ENCODE measurements at places on chromosomes 16 and 17.
A peak's percentile ranks its signal among the peaks of the same experiment; 100 is the strongest.

GRCh38 chr17:45127548-45128300 lies 4.6 kb downstream of the PLCD3 start:
- no peak for DNase-seq

GRCh38 chr17:82890339-82890730 lies 50.5 kb upstream of the ZNF750 start:
- no peak for DNase-seq

DNA sequence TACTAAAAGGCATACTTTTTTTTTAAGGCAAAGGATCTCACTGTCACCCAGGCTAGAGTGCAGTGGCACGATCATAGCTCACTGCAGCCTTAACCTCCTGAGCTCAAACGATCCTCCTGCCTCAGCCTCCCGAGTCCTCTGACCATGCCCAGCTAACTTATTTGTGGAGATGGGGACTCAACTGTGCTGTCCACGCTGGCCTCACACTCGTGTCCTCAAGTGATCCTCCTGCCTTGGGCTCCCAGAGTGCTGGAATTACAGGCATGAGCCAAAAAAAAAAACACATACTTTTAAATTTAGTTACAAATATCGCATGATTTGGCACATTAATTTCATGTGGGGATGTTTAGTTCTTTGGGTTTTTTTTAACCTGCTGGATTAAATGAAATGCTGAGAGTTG lies 207.7 kb upstream of the CHMP6 start:
- DNase-seq: no peak

DNA sequence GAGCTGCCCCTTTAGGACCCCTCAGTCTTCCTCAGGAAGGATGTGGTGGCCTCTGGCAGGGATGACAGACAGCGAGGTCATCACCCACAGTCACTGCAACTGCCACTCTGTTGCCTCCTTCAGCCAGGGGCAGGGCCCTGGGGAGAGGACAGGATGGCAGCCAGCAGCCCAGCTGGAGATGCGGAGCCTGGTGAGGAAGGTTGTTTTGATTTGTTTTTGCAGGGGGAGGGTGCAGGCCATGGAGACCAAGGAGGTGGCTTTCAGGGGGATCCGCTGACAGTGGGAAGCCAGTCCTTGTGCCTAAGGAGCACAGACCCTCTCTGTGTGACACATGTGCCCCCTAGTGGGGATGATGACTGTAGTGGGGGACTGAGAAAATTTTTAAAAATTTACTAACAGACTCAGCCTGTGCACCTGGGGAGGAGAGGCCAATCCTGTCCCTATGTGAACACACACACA lies 7.4 kb downstream of the PRCD start:
- DNase-seq: no peak

GRCh38 chr16:878072-878784 lies 77.7 kb upstream of the GNG13 start:
- peak; percentile 26 for DNase-seq

GRCh38 chr17:37847811-37848331 lies 76.3 kb upstream of the TBC1D3K start:
- no peak for DNase-seq

DNA sequence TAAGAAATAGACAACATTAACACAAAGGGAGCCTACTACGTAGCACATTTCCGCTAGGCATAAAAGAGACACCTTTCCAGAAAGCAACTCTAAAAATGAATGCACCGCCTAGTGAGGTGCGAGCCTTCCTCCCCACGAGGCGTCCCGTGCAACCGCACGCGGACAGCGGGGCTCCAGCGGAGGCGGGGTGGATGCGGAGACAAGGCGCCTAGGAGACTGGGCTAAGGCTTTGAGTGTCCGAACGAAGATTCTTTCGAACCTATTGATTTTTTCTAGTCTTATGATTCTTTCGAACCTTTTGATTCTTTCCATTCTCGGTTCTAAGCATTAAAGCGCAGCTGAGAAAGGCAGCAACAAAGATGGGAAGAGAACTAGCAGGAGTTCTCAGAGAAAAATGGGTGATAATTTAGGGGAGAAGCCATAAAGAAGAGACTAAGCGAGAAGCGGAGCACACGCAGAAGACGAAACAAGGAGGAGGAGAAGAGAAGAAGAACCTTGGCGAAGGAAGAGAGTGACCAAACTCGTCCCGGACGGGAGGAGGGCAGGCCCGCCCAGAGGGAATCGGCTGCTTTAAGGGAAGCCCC lies 394 bp upstream of the CPD start:
- DNase-seq: peak; percentile 46

DNA sequence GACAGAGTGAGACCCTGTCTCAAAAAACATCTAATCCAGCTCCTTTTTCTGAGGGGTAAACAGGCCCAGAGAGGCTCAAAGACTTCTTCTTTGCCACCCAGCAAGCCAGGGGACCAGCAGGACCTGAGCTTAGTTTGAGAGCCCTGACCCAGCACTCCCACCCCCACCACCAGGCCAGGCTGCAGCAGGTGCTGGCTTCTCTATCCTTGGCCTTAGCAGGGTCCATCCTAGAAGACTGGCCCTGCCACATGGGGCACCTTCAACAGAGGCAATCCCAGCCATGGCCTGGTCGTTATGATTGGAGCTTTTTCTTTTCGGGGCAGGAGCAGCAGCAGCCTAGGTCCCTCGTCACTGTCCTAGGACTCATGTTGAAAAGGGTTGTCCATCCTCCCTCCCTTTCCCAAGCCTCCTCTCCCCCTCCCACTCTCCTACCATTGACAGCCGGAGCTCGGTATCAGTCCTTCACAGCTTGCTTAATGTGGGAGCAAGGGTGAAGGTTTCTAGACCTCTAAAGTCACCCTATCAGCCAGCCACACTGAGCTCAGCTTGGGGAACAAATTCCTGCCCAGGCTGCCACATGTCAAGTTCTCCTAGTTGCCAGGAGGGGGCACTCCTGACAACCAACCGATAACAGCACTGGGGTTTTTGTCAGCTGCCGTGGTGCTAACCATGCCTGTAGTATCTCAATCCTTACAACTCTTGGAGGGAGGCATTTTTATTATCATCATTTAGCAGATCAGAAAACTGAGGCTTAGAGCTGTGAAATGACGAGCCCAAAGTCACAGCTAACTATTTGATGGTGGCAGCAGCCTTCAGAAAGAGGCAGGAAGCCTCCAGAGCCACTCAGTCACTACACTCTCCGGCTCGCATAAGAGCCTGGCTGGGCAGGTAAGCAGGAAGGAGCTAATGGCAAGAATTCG lies 11.2 kb downstream of the MRPL27 start:
- DNase-seq: peak; percentile 25

- no peak for DNase-seq
Measured at GRCh38 chr16:73066927-73067670, 19.2 kb upstream of the ZFHX3 start.

DNA sequence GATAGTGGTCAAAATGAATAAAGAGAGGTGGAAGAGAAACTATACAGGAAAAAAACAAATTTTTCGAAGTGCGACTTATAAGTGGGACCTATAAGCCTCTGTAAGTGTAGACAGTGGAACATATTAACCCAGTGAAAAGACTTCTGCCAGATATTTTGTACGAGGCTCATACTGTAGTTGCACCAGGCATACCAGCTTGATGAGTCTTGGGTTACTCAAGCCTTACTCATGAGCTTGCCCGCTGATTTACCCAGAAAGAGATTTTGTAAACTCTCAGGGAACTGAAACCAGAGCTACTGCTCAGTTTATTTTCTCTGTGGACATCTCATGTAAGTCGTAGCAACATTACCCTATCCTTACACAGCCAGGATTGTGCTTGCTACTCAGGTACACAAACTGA lies 708.0 kb upstream of the SOX9 start:
- DNase-seq: no peak

DNA sequence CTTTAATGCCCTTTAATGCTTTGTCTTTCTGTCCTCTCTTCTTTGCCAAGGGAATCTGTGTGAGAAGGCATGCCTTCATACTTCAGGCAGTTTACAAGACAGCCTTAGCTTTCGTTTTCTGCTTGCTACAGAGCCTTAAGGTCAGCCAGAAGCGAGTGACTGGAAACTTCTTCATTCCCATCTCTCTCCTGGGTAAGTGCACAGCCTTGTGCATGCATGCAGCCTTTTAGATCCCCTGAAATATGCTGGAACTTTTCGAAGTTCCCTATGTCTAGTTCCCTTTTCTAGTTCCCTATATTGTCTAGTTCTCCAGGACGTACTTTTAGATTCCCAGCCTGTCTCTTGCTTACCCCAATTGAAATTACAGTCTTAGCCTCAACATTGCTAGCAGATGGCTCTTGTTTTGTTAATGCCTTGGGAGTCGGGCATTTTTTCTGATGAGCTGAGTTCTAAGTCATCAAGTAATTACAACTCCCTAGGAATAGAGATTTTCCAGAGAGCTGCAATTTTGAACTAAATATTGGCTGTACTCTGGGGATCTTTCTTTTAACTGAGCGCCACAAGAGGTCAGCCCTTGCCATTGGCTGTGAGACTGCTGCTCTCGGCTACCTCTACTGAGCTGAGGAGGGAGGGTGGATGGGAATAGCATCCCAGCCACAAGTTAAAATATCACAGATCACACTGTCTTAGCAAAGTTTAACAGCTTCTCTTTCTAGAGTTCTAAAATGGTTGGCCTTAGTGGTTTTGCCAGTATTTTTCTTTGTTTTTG lies 22.7 kb upstream of the PPM1D start:
- DNase-seq: no peak

DNA sequence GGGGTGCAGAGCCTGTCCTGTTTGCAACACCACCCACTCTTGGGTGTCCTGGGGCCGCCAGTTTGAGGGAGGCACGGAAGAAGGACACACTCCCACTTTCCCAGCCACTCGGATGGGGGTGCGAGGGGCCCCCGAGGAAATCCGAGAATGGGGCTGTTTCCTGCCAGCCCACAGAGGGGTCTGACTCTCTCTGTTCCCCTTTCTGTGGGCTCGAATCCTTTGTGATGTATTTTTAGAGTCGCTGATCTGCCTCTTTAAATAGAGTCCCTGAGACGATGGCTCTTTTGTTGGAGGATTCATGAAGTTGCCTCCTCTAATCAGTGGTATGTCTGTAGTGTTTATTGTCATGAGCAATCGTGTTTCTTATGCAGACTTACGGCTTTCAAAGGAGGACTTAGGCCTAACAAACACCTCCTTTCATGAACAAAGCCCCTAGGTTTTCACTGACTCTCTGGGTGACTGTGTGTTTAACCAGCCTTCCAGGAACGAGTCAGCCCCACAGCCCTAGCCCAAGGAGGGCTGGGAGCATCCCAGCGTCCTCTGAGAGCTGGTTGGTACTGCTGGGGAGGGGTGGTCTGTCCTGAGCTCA lies 29.1 kb downstream of the CIBAR2 start:
- DNase-seq: no peak

DNA sequence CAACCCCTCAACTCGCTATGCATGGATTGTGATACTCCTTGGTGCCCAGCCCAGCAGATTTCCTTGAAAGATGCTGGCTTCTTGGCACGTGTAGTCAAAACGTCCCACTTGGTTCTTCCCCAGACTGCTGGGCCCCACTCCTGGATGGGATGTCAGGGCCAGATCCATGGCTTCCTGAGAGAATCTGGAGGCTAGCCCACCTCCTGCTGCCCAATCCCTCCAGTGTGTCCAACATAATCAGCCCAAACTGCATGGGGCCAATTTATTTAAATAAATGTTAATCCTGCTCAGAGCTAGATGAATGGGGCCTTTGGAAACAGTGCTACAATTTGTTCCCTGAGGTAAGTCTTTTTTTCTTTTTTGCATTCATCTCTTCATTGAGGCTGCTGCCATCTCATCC lies 49.4 kb downstream of the WSB1 start:
- no peak for DNase-seq

DNA sequence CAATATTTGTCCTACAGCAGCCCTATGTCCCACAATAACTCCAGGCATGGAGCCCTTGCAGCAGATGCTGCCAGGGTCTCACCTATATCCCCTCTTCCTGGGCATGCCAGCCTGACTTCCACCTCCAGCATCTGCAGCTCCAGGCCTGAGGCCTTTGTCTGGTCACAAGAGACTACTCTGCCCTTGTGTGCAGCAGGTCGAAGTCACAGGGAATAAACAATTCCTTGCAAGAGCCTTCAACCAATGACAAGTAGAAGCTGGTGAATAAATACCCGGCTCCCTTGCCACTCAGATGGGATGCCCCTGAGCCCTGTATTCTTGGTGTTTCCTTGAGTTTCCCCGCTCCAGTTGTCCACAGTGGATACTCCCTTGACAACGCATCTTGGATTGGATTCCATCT lies 23.0 kb downstream of the CES1 start:
- DNase-seq: no peak

DNA sequence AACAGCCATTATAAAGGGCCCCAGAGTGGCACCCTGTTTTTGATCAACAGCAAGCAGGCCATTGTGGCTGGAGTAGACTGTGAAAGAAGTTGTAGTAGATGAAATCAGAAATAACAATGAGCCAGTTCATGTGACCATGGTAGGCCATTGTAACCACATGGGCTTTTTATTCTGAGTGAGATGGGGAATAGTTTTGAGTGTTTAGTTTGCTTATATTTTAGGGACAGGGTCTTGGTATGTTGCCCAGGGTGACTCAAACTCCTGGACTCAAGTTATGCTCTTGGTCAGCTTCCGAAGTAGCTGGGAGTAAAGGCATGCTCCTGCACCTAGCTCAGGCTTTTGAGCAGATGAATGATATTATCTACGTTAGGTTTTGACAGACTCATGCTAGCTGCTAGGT lies 12.0 kb downstream of the CBFB start:
- no peak for DNase-seq

GRCh38 chr17:7081341-7082062 lies 1.5 kb upstream of the CLEC10A start:
- no peak for DNase-seq

- no peak for DNase-seq
Measured at GRCh38 chr16:31785126-31785525, 88.5 kb upstream of the ZNF267 start.

DNA sequence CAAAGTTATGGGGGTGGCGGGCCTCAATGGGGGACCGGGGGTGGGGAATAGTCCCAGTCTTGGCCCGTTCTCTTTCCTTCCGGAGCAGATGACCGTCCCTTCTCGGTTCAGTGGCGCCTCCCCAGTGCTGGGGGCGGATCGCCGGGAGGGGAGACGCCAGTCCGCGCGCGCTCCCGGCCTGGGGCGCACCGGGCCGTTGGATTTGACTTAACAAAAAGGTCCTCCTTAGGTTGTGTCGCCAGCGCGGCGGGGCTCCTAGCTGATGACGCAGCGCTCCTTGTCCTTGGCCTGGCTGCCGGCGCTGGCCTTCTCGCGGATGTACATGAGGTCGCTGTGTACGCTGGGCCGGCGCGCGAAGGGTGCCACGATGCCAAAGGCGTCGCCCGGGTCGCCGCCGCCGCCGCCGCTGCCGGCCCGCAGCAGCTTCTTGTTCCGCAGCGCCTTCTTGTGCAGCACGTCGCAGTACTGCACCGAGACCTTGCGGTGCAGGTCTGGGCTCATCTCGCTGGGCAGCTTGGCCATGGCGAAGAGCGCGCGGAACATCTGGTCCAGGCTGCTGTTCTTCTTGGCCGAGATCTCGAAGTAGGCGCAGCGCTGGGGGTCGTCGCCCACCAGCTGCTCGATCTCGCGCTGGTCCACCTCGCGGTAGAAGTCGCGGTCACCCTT lies 1.2 kb downstream of the RASD1 start:
- no peak for DNase-seq

GRCh38 chr17:66946251-66946650 lies 18.3 kb upstream of the CACNG4 start:
- no peak for DNase-seq

DNA sequence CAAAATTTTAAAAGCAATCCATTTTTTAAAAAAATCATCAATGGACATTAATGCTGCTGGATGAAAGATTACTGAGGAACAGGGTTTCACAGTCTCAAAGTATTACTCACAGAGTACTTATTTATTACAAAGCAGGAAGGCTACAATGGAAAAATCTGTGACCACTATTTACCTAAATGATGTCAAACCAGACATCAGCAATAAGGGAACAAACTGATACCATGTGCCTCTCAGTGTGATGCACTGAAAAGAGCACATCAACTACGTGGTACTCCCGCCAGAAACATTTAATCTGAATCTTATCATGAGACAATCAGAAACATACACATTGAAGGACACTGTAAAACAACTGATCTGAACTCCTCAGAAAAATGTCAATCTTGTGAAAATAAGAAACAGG lies 124.2 kb downstream of the PARN start:
- no peak for DNase-seq
